BJ (cell line): ENCODE measurements at places on chromosomes 11 and 22. TPM values are rescaled to one million over a fixed set of nuclear protein-coding genes. Genes with fewer than 3 reads are reported as not detected.

Gene NAP1L4
- 65.1 and 67.0 TPM in 2 replicates for polyA plus RNA-seq

Gene WBP2NL
- 0.17 and 0.22 TPM in 2 replicates for polyA plus RNA-seq

Gene ROBO4
- 0.10 and 0.26 TPM in 2 replicates for polyA plus RNA-seq

Gene AGBL2
- 1.5 and 1.7 TPM in 2 replicates for polyA plus RNA-seq

Gene SLC7A4
- polyA plus RNA-seq, result 0.27 and 0.29 TPM in 2 replicates

Gene RAPSN
- 0.10 and 0.12 TPM in 2 replicates for polyA plus RNA-seq

DNA sequence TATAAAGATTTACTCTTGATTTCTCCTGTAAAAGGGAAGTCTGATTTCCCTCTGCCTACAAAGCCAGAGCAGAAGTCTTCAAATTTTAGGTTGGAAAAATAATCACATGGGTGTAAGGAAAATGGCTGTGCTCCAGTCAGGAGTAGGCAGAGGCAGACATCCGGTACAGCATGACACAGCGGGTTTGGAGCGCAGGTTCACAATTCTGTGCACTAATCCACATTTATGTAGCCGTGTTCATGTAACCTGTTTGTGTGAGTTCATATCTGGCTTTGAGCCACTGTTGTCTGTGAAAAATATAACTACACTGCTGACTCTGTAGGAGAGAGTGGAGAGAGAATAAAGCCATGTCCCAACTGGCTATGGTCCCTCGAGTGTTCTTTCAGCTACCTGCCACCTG, 248.0 kb downstream of the CASP12 start:
- no peak for DNase-seq

DNA sequence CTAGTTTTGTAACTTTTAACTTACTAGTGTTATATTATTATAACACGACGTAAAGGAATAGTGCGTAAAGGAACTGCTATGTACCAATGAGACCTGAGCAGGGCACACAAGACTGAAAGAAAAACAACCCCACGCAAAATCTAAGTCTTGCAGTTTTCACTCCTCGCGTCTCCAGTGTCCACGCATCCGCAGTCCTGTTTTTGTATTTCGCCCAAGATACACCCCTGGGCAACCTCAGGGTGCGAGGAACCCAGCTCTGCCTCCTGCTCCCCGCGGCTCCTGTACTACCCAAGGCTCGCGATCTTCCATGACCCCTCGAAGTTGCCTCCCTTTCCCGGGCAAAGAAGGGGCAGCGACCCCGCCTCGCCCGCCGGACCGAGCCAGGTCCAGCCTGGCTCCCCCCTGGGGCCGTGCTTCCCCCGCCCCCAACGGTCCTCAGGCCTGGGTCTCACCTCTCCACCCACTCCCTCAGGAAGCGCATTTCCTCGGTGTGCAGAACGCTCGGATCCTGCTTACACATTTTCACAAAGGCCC, 393 bp downstream of the ST13 start:
- DNase-seq, result no peak

- no peak for DNase-seq
Measured at GRCh38 chr11:65865550-65866172, 5.4 kb downstream of the MUS81 start.

DNA sequence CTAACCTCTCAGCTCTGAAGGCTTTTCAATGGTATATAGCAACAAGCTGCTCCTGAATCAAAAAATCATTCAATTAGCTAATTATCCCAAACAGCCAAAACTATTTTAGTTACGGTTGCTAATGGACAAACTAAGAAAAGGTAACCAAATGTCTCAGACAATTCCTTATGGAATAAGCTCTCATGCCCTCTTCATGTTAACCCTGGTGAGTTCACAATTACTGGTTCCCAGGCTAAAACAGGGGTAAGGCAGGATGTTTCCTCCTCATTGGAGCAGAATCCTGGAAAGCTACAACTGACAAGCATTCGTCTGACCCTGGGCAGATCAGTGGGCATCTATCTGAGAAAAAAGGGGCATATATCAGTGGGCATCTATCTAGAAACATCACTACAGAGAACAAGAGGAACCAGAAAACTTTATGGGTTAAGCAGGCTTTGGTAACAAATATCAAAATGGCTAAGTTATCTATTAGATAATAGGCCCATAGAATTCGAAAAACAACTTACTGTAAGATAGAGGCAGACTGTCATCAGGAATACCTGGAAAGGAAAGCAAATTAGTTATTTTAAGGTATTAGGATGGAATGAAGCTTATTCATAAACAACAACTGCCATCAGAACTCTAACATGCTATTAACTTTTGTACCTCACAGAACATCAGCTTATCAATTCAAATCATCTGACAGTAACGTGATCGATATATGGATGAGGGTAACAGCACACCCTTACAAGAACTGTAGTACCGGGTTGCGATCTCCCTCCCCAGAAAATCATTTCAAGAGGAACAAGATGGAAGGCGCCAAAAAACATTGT, 14.8 kb upstream of the WDR74 start:
- DNase-seq, result no peak

DNA sequence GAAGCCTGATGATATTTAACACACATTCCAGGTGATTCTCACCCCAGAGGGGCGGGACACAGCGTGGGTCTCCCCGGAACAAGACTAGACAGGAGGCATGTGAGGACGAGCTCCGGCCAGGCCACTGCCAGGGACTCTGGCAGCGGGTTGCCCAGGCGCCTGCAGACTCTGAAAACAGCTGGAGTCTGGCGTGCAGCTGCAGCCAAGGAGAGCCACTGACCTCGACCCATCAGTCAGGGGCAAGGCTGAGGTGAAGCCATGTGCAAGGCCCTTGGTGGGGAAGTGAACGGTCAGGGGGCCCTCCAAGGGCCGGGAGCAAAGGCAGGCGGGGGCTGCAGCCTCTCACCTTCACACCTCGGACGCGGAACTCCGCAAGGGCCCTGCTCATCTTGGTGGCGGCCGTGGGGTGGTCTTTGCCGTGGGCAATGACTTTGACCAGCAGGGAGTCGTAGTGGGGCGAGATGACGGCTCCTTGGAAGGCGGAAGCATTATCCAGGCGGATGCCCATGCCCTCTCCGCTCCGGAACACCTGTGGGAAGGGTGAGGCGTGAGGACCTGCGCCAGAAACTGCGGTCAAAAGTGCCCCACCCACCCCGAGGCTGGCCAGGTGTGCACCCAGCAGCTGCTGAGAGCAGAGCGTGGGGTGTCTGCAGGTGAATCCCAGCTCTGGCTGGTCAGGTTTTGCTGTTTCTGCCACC, 6.7 kb downstream of the LRFN4 start:
- no peak for DNase-seq

DNA sequence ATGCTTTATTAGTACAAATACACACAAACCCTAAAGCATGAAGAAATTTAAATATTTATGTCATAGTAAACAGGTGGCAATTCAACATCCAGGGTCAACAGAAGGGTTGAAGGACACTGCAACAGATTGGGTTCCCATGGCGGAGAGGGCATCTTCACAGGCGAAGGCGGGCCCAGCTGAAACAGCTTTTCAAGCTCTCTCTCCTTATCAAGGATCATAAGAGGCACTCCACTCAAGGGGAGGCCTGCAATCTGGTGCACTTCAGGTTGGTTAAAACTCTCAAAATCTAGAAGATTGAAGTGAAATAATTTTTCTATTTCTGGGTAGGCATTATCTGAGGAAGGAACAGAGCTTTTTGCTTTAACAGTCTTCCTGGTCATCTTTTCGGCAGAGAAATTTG, 16.8 kb upstream of the SLC22A8 start:
- DNase-seq, result no peak

- DNase-seq, result peak; percentile 6
Measured at GRCh38 chr11:129061492-129062230, 119.0 kb upstream of the TP53AIP1 start.

- no peak for DNase-seq
Measured at GRCh38 chr11:125931668-125932067, 14.2 kb upstream of the VSIG10L2 start.

DNA sequence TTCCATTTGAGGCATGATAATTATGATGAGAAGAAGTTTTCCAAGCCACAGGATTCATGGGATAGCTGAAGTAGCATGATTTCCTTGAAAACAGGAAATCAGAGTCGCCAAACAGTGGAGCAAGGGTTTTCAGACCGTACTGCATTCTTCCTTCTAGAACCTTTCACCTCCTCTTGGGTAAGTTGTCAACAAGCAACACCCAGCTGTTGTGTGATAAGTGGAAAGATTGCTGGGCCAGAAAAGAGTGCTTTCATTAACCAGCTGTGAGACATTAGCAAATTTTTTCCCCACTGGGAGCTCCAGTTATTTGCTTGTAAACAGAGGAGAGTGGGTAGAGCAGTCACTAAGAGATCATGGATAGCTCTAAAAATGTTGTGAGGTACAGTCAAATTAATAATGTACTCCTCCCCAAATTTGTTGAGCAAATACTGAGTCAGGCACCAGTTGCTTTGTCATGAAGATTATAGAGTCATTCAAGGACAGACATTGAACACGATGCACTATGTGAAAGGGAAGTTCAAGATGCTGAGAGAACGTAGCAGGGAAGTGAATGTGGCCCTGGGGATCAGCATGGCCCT, 11.7 kb upstream of the MPEG1 start:
- DNase-seq, result no peak

- DNase-seq, result no peak
Measured at GRCh38 chr11:83127310-83127637, 29.7 kb upstream of the PCF11 start.

- no peak for DNase-seq
Measured at GRCh38 chr22:19929586-19930550, 11.7 kb upstream of the COMT start.

GRCh38 chr22:46803936-46804335, 41.5 kb downstream of the TBC1D22A start:
- DNase-seq, result no peak

- DNase-seq, result no peak
Measured at GRCh38 chr11:63687845-63688244, 6.5 kb downstream of the RTN3 start.

DNA sequence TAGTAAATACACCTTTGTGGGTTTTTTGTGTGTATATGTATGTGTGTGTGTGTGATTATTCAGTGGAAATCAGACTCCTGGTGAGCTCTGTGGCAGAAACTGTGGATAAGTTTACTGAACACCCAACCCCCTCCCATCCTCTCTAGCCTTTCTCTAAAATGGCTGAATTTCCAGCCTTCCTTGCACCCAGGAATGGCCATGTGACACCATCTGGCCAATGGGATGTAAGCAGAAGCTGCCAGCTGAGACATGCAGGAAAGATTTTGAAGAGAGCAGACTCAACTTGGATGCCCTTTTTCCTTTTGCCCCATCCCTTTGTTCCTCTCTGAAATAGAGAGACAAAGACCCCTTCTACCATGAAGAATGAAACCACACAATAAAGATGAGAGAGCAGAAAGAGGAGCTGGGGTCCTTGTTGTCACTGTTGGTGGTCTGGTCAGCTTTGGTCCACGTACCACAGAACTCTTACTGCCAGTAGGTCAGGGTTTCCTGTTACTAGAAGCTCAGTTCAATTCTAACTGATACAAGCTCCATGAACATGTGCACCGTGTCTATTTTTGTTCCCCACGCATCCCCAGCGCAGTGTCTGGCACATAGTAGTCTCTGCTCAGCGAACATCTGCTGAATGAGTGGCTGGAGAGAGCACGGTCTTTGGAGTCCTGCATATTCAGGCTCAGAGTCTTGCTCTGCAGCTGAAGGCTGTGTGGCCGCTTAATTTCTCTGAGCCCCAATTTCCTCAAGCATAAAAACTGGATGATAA, 57.5 kb downstream of the SEZ6L start:
- DNase-seq, result no peak

GRCh38 chr11:33959855-33960400, 68.1 kb upstream of the LMO2 start:
- DNase-seq, result no peak

GRCh38 chr11:84981301-84981700, 645.8 kb downstream of the DLG2 start:
- DNase-seq, result no peak

GRCh38 chr11:70230840-70231710, 28.0 kb downstream of the FADD start:
- no peak for DNase-seq
